NCI-H1417 treated with DMSO at 0.1 percent for 48 hours (cell line): ENCODE measurements at places on chromosomes 11 and 22.

DNA sequence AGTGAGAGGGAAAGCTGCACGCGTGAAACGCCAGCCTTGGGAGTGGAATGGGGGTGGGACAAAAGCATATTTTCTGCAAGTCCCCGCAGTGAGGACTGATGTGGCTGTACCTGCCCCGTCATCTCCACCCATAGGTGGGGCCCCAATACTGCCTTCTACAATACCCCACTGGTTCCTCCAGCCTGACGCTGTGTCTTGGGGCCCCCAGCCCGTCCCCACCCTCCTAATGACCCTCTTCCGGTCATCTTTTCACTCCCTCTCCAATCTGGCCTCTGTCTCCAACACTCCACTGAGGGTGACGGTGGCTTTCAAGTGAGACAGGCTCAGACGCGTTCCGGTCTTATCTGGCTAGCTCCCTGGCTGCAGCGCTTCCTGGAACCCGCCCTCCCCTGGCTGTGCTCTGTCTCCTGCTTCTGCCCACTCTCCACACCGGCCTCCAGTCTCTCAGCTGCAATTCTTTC, 104.2 kb downstream of the MICAL3 start:
- no peak for DNase-seq

DNA sequence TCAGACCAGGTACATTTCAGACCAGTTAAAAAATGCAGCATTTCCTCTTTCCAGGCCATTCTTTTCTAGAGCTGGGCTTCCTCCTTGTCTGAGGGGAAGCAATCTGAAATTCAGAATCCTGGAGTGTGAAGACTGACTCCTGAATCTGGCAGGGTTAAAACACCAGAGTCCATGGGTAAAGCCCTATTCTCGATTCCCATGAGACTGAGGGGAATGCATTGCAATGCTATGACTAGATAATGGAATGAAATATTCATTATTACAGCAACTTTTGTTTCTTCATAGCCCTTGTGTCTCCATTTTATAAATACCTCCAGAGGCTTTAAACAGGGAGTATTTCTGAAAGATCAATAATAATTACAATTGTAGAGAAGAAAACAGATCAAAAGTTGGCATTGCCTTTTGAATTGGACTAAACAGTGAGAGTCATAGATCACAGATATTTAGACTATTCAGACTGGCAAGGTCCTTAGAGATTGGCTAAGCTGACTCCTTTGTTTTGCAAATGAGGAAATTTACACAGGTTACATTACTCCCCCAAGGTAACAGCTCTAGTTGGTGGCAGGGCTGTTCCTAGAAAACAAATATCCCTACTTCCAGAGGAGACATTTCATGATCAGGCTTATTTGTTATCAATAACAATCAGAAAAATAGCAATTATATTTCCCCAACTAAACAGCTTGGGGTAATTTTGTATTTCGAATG, 632.6 kb upstream of the KIRREL3 start:
- no peak for DNase-seq

GRCh38 chr11:15670520-15671070, 555.9 kb downstream of the INSC start:
- DNase-seq, result no peak

DNA sequence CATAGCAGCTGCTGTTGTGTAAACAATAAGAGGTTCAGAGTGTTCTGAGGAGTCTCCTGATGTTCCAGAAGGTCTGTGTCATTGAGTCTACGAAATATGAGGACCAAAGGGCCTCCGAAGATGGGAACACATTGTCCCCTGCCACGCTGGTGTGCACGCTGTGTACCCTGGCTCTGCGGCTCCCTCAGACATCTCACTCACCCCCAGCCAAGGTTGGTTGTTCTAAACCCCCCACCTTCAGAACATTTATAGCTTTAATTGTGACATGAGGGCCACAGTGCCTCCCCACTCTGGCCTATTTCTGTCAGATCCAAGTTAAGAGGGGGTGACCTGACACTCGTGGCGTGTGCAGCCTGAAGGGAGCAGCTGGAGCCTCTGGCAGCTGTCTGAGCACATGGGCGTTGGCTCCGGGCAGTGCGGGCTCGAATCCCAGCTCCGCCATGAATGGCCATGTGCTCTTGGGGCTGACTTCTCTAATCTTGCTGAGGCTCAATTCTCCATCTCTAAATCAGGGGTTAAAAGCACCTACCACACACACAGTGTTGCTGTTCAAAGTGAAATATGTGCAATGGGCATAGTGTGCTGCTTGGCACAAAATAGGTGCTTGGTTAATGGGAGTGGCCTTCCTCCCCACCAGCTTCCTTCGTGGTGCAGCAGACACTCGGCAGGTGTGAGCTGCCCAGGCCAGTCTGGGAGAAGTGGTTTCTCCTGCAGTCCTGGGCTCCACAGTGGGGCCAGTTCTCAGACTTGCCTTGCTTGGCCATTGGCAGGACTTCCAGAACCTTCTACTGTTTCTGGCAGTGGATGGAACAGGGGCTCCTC, 39.7 kb upstream of the MICAL2 start:
- DNase-seq, result no peak

DNA sequence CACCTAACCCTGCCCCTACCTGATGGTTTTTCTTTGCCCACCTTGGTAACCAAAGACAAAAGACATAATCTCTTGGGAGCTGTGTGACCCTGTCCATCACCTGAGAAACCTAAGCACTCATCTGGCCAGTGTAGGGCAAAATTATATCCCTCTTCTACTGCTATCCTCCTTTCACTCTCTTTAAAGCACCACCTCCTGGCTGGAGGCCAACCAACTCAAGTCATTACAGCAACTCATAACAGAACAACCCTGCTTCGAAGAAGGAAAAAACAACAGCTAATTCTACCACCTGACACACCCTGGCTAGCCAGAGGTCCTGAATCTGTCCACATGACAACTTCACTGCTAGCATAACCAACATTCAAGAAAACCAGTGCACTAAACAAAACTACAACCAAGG, 45.5 kb downstream of the GAS2 start:
- no peak for DNase-seq

DNA sequence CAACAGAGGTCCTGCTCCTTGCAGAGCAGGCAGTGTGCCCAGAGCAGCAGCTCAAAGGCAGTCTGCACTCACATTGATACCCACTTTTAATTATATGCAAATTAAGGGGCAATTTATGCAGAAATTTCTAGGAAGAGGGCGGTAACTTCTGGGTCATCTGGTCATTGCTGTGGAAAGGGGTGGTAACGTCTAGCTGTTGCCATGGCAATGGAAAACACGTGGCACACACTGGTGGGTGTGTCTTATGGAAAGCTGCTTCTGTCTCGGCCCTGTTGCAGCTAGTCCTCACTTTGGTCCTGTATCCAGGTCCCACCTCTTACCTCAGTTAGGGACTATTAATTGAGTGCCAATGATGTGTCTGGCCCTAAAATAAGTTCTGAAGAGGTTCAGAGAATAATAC, 36.8 kb downstream of the BARX2 start:
- DNase-seq, result no peak

- no peak for DNase-seq
These were observed 179.6 kb downstream of the TTC28 start for GRCh38 chr22:28500006-28500405.

GRCh38 chr22:27851974-27852746, 50.6 kb upstream of the MN1 start:
- DNase-seq, result no peak

DNA sequence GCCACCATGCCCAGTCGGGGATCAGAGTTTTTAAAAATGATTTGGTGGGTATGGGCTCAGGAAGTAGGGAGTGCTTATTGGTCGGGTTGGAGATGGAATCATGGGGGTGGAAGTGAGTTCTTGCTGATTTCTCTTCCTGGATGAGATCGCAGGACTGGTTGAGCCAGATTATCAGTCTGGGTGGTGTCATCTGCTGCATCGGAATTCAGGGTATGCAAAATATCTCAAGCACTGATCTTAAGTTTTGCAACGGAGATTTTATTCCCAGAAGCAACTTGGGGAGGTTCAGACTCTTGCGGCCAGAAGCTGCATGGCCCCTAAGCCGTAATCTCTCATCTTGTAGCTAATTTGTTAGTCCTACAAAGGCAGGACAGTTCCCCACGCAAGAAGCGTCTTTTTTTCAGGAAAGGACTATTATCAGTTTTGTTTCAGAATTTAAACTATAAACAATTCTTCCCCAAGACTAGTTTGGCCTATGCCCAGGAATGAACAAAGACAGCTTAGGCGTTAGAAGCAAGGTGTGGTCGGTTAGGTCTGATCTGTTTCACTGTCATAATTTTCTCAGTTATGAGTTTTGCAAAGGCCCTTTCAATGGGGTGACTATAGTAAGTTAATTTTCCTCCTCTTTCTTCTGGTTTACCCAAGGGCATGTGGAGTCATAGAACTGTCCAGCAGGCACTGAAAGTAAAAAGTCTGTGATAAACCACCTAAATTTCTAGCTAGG, 1.4 kb upstream of the PIWIL3 start:
- no peak for DNase-seq

GRCh38 chr11:72358466-72359405, 75.6 kb downstream of the CLPB start:
- DNase-seq, result no peak

DNA sequence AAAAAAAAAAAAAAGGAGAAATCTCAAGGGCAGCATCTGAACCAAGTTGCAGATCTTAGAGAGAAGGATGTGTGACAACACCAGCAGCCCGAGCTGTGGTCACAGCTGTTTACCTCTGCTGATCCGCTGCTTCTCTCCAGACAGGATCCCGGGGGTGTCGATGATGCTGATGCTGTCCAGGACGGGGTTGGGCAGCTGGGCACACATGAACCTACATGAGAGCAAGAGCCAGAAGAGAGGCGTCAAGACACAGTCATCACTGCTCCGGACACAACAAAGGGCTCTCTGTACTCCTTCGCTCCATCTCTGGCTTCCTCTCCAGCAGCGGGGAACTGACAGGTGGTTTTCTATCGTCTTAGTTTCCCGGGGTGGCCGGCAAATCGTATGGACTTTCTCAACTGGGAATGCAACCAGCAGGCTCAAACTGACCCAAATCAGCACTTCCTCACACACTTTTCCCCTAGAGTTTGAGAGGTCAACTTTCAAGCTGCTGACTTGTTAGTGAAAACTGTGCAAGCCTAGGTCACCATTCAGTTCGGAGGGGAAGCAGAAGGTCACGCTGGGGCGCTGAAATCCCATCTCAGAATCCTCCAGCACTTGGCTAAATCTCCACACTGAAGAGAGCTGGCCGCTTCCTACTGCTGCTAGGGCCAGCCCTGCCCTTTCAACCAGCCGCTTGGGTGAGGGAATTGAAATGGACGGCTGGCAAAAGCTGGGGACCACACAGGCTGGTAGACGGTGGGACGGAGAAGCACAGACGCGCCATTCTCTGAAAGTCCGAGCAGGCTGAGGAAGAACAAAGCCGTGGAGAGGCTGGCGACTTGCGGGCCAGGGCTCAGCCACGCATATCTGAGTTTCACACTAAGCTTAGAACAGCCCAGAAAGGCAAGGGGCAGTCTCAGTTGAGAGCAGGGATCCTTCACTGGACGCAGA, 3.8 kb downstream of the EHD1 start:
- DNase-seq, result no peak
